Globus pallidus (tissue), 1 donor: ENCODE measurements at places on chromosomes 4 and X.

DNA sequence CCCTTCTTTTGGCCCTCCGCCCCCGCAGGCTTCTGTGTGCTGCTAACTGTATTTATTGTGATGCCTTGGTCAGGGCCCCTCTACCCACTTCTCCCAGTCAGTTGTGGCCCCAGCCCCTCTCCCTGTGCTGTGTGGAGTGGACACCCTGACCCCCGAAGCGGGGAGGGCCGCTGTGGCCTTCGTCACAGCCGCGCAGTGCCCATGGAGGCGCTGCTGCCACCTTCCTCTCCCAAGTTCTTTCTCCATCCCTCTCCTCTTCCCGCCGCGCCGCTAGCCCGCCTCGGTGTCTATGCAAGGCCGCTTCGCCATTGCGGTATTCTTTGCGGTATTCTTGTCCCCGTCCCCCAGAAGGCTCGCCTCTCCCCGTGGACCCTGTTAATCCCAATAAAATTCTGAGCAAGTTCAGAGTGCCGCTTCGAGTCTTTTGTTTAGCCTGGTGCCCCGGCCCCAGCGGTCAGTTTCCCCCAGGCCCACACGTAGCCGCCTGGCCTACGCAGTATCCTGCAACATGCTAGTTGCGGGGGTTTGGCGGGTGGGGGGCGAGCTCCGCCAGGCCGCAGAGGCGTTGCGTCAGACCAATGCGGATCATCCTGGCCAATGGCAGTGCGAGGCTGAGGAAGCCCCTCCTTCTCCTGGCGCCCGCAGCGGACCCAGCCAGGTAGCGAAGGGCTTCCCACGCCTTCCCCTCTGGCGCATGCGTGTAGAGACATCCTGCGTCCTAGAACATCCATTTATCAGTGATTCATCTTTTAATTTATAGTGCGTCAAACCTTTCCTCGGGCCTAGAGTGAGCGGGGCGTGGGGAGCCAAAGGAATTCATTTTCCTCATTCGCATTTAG lies 5.6 kb upstream of the KANTR start:
- DNase-seq, result no peak

- peak; percentile 39 for DNase-seq
Measured at GRCh38 chr4:85474818-85475630, at the start of gene ARHGAP24. ARHGAP24 (plus strand) TSS chr4:85475150.

- DNase-seq, result no peak
Measured at GRCh38 chr4:8916351-8916885, 44.8 kb upstream of the HMX1 start.

- no peak for DNase-seq
Measured at GRCh38 chr4:95867919-95868318, 28.0 kb downstream of the PDHA2 start.

GRCh38 chr4:39754309-39754708 lies 56.4 kb downstream of the UBE2K start:
- DNase-seq, result peak; percentile 11

DNA sequence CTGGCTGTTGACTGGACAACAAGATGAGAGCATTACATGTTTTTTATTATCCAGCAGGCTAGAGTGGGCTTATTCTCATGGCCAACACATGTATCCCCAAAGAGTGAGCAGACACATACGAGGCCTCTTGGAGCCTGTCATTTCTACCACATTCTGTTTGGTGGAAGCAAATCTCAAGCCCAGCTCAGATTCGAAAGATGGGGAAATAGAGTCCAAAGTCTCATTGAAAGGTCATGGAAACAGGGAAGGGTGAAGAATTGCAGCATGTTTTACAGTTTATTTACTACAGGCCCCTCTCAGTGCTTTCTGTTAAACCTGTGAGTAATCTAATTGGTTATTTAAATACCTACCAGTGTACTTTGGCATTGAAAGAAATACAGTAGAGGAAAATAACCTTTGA lies 108.6 kb downstream of the FRAS1 start:
- no peak for DNase-seq

- no peak for DNase-seq
Measured at GRCh38 chr4:71049395-71049794, 55.9 kb downstream of the DCK start.

DNA sequence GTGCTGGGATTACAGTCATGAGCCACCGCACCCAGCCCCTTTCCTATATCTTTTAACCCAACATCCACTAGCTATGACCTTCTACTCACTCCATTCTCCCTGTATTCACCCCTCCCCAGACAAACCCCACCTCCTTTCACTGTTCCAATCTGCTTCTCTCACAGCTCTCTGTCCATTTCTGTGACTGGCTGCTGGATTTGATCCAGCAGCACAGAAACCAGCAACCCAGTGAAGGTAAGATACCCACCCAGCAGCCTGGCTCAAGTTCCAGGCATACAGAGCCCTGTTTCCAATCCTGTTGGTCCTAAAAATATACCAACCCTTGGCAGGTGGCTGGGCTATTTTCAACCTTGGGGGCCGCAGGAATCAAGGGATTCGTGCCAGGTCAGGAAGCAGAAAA lies 56.9 kb upstream of the SMIM10 start:
- DNase-seq, result no peak

- no peak for DNase-seq
Measured at GRCh38 chr4:6905516-6906445, 3.8 kb upstream of the TBC1D14 start.

DNA sequence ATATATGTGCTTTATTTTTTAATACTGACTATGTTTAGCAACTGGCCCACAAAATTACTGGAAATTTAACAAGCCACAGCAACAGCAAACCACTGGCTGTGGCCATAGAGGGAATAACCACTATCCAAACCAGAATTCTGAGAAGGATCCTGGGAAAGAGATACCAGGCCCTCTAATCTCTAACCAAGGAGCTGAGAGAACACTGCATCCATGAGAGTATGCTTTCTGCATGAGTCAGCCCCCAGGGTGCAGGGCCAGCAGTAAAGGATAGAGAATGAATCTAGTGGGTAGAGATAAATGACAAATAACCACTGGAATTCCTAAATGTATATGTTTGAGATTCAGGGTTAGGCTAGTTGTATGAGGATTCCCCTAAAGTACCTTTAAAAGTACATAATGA lies 221.8 kb downstream of the KIT start:
- no peak for DNase-seq

- DNase-seq, result no peak
Measured at GRCh38 chr4:1985780-1986577, 22.8 kb downstream of the NELFA start.

DNA sequence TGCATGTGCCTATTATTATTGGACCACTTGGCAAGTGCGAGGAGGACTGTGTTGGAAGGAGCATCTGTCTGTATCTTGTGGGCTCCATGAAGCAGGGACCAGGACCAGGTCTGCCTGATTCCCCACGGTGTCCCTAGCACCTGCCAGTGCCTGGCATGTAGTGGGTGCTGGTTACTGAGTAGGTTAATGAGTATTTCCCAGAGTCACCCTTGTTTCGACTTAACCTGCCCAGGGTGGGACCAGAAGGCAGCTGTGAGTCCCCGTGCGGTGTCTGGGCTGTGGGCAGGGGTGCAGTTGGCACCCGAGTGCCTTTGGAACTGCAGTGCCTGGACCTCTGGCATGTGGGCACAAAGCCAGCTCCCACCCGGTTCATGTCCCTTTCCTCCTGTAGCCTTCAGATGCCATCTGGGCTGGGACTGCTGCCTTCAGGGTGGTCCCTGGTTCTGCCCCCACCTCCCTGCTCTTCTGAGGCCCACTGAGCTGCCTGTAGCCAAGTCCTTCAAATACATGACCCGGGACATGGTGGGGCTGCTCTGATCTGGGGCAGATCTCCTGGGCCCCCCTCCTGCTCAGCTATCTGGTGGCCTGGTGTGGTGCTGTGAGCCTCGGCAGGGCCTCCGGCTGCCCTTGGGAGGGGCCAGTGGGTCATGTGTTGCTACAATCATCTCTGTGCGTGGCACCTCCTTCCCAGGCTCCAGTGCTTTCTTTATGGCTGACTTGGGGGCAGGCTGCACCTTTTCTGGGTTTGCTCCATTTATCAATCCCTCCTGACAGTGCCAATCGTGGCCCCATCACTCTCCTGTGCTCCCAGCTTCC lies 53.0 kb upstream of the SORCS2 start:
- DNase-seq, result no peak

DNA sequence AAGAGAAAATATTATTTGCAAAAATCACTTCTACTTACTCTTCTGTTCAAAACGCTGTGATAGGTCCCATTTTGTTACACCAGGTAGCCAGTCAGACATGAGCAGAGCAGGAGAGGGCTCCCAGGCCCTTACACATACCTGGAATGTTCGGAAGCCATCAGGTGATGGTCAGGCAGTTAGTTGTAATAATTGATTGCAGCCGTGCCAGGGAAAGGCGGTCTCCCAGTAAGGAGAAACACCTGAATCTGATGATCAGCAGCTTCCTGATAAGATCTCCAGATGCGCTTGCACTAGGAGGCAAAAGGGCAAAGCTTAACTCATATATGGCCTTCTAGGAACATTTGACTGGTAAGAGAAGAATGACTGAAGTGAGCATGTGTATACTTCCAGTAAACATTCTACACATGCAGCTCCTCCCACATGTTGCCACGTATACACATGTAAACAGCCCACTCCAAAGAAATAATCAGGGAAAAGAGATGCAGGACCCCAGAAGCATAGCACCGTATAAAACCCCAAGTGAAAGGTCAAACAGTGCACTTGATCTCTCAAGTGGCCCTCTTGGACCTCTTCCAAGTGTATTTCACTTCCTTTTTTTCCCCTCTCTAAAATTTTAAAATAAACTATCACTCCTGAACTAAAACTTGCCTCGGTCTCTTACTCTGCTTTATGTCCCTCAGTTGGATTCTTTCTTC lies 1338.0 kb downstream of the FSTL5 start:
- DNase-seq, result no peak

DNA sequence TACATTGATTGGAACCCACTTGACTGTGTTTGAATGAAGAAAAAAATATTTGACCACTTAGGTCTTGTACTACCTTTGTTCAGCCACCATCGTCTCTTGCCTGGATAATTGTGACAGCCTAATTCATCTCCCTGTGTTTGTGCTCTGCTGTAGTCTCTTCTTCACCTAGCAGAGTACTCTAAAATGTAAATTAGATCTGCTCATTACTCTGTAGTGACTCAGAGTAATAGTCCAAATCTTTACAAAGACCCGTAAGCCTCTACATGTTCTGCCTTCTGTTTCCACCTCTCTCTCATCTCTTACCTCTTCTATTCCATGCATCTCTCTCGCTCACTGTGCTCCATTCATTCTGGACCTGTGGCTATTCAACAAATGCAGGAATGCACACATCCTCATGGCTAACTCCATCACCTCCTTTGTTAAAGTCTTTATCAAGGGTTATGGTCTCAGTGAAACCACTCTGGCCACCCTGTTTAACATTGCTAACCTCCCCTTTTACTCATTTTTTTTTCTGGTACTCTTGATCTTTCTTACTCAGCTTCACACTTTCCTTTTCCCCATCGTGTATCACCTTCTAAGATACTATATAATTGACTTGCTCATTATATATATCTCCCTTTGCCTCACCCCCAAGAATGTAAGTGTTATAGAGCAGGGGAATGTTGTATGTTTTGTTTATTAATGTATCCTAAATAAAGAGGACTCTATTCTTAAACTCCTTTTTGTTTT lies 98.4 kb downstream of the STIM2 start:
- no peak for DNase-seq

GRCh38 chrX:5733501-5733900 lies 495.2 kb downstream of the NLGN4X start:
- no peak for DNase-seq

- peak; percentile 26 for DNase-seq
Measured at GRCh38 chr4:17347445-17347844, 164.4 kb downstream of the QDPR start.

- no peak for DNase-seq
Measured at GRCh38 chrX:53031380-53031779, 17.2 kb upstream of the GPR173 start.

GRCh38 chr4:105509714-105510113 lies 35.9 kb upstream of the PPA2 start:
- no peak for DNase-seq

DNA sequence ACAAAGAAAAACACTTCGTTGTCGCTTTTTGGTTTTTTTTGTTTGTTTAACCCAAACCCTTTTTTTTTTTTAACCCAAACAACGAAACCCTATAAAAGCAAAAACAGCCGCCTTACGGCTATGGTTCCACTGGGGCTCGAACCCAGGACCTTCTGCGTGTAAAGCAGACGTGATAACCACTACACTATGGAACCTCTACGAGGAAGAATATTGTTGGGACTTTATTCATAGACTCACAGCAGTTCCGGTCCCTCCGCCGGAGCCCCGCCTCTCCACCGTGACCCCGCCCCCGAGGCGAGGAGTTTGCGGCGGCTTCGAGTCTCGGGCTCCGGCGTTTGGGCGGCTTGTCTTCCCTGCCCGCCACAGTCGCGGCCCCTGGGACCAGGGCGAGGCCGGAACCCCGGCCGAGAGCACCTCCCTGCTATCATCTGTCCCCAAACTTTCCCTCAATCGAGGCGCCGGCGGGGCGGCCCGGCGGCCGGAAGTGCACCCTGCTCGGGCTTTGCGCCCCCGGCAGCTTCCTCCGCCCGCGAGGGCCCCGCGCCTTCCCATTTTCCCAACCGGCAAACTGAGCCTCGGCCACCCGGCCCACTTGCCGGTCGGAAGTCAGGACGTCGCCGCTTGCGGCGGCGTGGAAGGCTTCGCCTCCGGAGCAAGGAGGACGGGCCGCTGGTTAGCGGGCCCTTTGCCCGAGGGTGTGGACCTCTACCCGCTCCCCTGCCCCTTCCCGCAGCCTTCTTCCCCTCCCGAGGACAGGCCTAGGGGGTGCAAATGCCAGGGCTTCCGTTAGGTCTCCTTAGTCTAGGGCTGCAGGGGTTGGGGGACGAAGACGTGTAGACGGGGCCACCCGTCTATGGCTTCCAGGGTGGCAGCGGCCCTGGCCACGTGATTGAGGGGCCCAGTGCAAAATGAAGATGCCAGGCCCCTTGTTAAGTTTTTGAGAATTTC lies 3.2 kb upstream of the RS1 start:
- peak; percentile 80 for DNase-seq

DNA sequence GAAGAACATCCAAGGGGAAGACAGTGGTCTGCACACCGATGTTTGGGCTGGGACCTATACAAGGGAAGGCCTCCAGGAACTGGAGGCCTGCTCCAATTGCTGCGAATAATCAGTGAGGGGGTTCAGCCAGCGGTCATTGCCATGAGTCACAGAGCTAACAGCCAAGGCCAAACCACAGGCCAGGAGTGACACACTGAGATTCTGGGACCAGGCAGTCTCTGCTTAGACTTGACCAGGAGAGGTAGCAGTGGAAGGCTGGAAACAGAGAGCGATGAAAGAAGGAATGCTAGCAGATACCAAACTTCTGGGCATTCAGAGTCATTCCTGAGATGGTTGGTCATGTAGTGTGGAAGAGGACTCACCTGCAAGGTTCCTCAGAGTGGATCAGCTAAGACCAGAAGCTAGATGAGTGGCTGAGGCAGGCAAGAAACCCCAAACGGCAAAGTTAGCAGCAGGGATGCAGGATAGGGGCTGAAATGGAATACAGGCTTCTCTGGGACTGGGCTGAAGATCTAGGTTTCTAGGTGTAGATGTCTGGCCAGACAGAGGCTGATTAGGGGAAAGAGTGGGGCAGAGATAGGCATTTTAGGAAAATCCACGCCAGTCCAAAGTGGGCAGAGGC lies 54.7 kb downstream of the CNGA2 start:
- no peak for DNase-seq

DNA sequence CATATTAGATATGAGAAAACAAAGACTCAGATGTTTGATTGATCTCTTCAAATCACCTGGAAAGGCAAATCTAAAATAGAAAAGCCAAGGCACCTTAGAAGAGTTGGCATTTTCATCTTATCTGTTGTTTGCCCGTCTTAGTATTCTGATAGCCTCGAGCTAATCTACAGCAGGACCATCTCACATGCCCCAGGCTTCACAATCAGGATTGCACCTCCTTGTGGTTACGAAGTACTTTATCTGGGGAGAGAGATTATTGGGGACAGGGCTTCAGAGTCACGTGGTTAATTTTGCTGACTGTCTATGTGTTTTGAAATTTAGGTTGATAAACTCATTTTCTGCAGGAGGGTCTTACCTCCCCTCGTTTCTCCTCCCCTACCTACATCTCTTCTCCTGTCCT lies 313.1 kb upstream of the ANXA10 start:
- DNase-seq, result no peak
